ENCODE measurements at places on chromosomes 12 and 14.

DNA sequence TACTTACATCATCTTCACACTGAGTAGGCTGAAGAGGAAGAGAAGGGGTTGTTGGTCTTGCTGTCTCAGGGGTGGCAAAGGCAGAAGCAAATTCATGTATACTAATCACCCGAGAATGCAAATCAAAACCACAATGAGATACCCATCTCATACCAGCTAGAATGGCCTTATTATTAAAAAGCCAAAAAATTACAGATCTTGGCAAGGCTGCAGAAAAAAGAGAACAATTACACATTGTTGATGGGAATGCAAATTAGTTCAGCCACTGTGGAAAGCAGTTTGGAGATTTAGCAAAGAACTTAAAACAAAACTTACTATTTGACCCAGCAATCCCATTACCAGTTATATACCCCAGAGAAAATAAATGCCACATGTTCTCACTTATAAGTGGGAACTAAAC is 154.9 kb downstream of the SEC23A start:
- DNase-seq = peak; percentile 87

DNA sequence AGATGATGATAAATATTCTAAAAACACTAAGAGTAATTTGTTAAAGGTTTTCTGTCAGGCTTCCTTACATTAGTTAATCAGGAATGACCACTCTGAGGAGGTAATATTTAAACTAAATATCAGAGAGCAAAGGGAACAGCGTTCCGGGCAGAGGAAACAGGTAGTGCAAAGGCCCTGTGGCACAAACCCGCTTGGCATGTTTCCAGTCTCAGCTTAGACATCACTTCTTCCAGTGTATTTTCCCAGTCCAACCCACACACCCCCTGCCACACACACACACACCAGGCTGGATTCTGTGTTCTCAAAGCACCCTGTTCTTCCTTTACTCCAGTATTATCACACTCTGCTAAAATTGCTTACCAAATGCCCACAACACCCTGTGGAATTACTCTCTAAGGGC is 247.1 kb downstream of the RPS29 start:
- no peak for DNase-seq

- DNase-seq = no peak
Observed at GRCh38 chr12:67709367-67709954, 60.9 kb downstream of the DYRK2 start.

- no peak for DNase-seq
Observed at GRCh38 chr12:106631797-106632196, 49.0 kb downstream of the RFX4 start.

DNA sequence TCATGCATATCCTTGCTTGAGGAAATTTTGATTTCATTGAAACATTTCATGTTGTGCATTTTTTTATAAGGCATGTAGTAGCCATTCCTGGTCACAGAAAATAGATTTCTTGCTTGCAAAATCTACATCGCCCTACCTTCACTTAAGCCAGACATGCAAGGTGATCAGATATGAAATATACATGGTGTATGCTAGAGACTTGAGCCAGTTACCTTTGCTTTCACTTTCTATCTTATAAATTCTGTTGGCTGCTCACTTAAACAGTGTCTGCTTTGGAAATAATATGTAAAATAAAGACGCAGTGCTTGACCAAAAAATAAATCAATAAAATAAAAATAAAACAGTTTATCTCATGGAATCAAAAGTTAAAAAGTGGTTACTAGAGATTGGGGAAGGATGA is 136.5 kb downstream of the LRFN5 start:
- DNase-seq = no peak

DNA sequence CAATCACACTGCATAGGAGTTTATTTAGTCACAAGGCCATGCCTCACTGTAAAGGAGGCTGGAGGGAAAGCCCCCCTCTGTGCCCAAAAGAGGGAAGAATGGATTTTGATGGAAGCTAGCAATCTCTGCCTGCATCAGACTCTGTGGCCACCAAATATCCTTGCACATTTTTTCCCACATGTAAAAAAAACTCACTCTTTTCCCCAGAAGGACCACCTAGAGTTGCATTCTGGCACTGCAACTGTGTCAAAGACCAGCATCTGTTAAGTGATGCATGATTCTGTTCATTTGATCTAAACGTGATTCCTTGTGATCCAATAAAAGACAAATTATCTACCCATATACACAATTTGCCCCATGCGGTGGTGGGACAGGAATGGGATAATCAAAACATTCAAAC is 8.0 kb downstream of the RHOJ start:
- DNase-seq = no peak
